Psoas muscle (tissue), 8 donors: ENCODE measurements at places on chromosomes 2 and 18.
A peak's percentile ranks its signal among the peaks of the same experiment; 100 is the strongest.

DNA sequence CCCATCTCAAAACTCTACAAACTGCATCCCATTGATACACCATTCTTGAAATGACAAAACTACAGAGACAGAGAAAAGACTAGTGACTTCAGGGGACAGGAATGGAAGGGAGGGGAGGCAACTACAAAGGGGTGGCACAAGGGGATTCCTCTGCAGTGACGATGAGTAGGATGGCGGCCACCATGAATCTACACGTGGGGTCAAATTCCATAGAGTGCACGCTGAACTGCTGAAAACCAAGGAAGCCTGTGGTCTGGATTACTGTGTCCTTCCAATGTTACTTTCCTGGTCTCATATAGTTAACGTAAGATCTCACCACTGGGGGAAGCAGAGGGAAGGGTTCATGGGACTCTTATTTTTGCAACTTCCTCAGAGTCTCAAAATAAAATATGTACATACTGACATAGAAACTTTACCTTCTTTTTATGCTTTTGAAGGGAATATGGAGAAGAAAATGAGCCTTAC, 23.6 kb downstream of the COX7A2L start:
- H3K27ac ChIP-seq, result no peak overlapping the region
- H3K36me3 ChIP-seq, result peaks cover 25% of the 10 kb centered on the region
- peaks cover 7% of the 10 kb centered on the region for H3K4me1 ChIP-seq
- H3K4me3 ChIP-seq, result no peak overlapping the region
- DNase-seq, result no peak
- no peaks in the 10 kb centered on the region for H3K27me3 ChIP-seq

DNA sequence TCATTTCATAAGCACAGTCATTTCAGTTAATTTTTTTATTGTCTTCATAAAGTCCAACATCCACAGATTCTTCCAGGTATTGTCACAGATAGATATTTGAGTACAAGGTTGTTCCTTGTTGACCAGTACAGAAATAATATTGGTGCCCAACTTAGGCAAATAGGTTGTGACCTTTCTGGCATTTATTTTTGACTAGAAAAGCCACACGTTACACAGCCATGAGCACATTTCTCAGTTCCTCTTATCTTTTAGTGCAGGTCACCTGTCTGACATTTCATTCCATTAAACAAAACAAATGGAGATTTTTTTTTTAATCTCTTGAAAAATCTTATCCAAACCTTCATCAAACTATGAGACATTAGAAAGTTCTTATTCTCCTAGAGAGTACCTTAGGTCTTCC, 428.8 kb downstream of the ZNF521 start:
- no peak overlapping the region for H3K27ac ChIP-seq
- H3K36me3 ChIP-seq, result no peaks in the 10 kb centered on the region
- peaks cover 2% of the 10 kb centered on the region for H3K4me1 ChIP-seq
- no peak for DNase-seq
- H3K27me3 ChIP-seq, result no peaks in the 10 kb centered on the region

DNA sequence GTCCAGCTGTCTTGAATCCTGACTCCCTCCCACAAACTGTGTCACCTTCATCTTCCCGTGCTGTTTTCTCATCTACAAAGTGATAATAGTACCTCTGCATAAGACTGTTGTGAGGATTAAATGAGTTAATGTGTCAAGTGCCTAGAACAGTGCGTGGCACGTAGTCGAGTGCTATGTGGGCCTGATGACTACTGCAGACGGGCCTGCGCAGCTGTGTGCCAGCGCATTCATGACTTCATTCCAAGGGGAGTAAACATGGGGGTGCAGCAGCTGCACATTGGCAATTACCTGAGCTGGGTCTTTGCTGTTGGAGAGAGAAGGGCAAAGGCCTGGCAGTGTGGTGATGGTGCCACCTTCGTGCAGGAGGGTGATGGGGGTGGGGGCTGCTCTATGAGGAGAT, 5.0 kb downstream of the TEX44 start:
- DNase-seq, result no peak
- H3K27ac ChIP-seq, result peak overlapping the region; percentile 65
- no peak overlapping the region for H3K4me3 ChIP-seq
- peaks cover 7% of the 10 kb centered on the region for H3K4me1 ChIP-seq
- no peaks in the 10 kb centered on the region for H3K36me3 ChIP-seq

GRCh38 chr2:211045025-211045424, 488.6 kb downstream of the CPS1 start:
- H3K27me3 ChIP-seq, result peaks cover 2% of the 10 kb centered on the region
- no peak overlapping the region for H3K4me3 ChIP-seq
- no peak overlapping the region for H3K27ac ChIP-seq
- H3K36me3 ChIP-seq, result no peaks in the 10 kb centered on the region
- DNase-seq, result no peak
- H3K4me1 ChIP-seq, result no peaks in the 10 kb centered on the region

DNA sequence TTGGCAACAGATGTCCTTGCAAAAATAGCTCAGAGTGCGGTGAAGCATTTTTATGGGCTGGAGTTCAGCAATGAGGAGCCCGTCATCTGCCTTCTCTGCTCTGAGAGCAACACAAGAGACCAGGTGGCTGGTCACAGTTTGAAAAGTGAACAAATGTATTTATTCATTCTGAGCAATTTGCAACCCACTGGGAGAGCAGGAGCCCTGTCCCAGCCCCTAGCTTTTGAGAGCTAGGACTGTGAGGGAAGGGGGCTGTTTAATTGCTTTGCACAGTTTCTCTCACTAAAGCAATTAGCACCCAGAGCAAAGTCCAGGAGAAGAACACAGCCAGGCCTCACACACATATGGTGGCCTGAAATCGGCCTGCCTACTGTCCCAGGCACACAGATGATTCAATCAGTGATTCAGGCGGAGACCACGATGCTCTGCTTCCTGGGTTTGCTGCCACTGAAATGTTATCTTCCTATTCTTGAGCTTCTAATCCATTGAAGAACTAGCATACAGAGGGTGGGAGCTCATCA, 646.1 kb upstream of the ACVR2A start:
- H3K27me3 ChIP-seq, result no peaks in the 10 kb centered on the region
- no peaks in the 10 kb centered on the region for H3K4me1 ChIP-seq
- no peak overlapping the region for H3K27ac ChIP-seq
- no peaks in the 10 kb centered on the region for H3K36me3 ChIP-seq
- no peak overlapping the region for H3K4me3 ChIP-seq

GRCh38 chr2:46170611-46171350, 126.4 kb upstream of the EPAS1 start:
- no peak overlapping the region for H3K4me3 ChIP-seq
- no peak for DNase-seq
- H3K36me3 ChIP-seq, result no peaks in the 10 kb centered on the region
- no peaks in the 10 kb centered on the region for H3K27me3 ChIP-seq
- no peaks in the 10 kb centered on the region for H3K4me1 ChIP-seq
- no peak overlapping the region for H3K27ac ChIP-seq

- peak; percentile 88 for DNase-seq
- no peaks in the 10 kb centered on the region for H3K27me3 ChIP-seq
- peaks cover 26% of the 10 kb centered on the region for H3K4me1 ChIP-seq
- H3K4me3 ChIP-seq, result peak overlapping the region; percentile 89
Observed at GRCh38 chr2:231709981-231710798, 1.9 kb downstream of the PTMA start.

DNA sequence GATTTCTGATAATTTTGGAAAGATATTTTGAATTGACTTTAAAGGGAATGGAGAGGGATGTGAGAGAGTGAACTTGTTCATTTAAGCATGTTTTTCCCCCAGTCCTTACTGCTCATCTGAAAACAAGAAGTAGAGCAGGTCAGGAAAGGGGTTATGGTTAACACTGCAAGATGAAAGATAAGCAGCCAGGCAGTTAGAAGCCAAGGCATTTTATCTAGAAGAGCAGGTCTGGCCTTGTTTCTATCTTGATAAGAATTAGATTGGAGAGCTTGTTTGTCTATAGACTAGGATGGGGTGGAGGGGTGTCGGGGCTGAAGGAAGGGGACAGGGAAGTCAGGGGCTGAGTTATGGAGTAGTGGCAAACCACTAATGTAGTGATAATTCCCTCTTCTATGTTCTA, 171.6 kb downstream of the IKZF2 start:
- no peaks in the 10 kb centered on the region for H3K36me3 ChIP-seq
- no peaks in the 10 kb centered on the region for H3K27me3 ChIP-seq
- DNase-seq, result no peak

DNA sequence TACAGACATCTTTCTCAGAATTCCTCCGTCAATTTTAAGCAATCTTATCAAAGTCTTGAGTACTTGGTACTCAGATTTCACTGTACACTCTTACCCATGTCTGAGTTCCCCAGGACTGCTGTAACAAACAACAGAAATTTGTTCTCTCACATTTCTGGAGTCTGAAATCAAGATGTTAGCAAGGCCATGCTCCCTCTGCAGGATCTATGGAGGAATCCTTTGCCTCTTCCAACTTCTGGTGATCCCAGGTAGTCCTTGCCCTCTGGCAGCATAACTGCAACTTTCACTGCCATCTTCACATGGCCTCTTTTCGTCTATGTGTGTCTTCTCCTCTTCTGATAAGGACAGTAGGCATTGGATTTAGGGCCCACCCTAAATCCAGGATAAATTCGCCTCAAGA, 17.1 kb upstream of the CACNB4 start:
- no peak overlapping the region for H3K27ac ChIP-seq
- DNase-seq, result no peak
- H3K4me1 ChIP-seq, result no peaks in the 10 kb centered on the region

DNA sequence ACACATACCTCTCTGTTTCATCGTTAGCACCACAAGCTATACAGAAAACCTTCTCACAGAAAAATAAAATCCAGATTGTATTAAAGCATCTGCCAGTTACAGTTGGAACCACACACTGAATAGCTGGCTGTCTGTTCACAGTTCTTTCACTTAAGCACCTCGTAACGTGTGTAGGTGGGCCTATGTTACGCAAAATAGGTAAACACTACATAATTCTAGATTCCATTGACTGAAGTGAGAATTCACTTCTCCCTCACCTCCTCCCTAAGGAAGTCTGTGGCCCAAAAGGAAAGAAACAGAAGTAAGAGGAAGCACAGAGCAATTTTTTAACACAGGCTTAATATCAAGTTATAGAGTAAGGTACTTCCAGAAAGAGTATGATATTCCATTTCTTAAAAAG, 24.9 kb downstream of the PELI1 start:
- H3K27ac ChIP-seq, result no peak overlapping the region
- H3K4me3 ChIP-seq, result no peak overlapping the region
- DNase-seq, result no peak
- H3K27me3 ChIP-seq, result no peaks in the 10 kb centered on the region

DNA sequence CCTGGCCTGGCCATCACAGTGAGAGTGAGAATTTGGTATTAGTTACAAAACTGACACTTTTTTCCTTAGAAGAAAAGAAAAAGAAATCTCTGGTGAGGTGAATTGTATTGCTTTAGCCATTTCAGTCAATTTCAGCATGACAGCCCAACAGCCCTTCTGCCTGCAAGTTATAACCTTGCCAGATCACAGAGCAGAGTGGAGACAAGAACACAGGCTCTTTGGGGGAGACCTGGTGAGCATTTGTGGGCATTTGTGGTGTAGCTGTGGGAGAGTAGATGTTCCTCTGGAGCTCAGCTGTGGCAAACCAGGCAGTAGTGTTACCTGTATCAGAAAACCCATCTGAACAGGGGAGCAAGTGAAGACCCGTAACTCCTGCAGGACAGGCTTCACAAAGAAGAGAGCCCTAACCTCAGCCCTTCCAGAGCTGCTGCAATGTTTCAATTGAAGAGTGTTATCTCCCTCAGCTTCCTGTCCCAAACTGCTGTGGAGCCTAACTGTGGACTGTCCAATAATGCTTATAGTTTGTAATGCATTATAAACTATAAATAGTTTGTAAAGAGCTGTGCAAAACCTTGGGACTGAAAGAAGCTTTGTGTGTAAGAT, 22.8 kb upstream of the DLX1 start:
- no peak overlapping the region for H3K4me3 ChIP-seq
- DNase-seq, result no peak
- peaks cover 19% of the 10 kb centered on the region for H3K36me3 ChIP-seq
- H3K27me3 ChIP-seq, result no peaks in the 10 kb centered on the region

- DNase-seq, result no peak
- H3K27ac ChIP-seq, result no peak overlapping the region
- peaks cover 5% of the 10 kb centered on the region for H3K27me3 ChIP-seq
- H3K4me1 ChIP-seq, result no peaks in the 10 kb centered on the region
Observed at GRCh38 chr18:59799383-59800015, 100.3 kb upstream of the PMAIP1 start.

- H3K27me3 ChIP-seq, result no peaks in the 10 kb centered on the region
- no peak overlapping the region for H3K4me3 ChIP-seq
- H3K4me1 ChIP-seq, result no peaks in the 10 kb centered on the region
- H3K27ac ChIP-seq, result no peak overlapping the region
- no peaks in the 10 kb centered on the region for H3K36me3 ChIP-seq
Observed at GRCh38 chr18:54991981-54992380, 32.7 kb upstream of the CCDC68 start.

GRCh38 chr2:64982311-64982857, 6.8 kb upstream of the SLC1A4 start:
- H3K27me3 ChIP-seq, result no peaks in the 10 kb centered on the region
- no peak overlapping the region for H3K27ac ChIP-seq
- no peak for DNase-seq
- H3K4me1 ChIP-seq, result peaks cover 31% of the 10 kb centered on the region

DNA sequence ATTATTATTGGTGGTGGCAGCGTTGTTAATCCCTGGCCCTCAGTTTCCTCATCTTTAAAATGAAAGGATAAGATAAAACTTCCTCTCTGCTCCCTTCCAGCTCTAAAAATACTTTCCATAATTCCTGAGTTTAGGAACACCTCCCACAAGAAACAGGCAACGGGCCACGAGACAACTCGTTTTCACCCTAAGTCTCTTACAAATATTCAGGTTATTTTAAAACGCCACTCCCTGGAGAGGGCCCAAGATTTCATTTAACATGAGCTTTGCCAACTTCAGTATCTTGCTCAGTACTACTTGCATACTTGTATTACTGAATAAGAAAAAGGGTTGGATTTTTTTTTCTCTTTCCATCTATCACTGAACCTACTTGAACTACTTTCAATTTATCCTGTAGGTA, 611.1 kb upstream of the FANCL start:
- H3K4me1 ChIP-seq, result no peaks in the 10 kb centered on the region
- H3K27ac ChIP-seq, result no peak overlapping the region
- H3K4me3 ChIP-seq, result no peak overlapping the region
- H3K27me3 ChIP-seq, result no peaks in the 10 kb centered on the region
- no peak for DNase-seq

- no peak overlapping the region for H3K27ac ChIP-seq
- no peaks in the 10 kb centered on the region for H3K27me3 ChIP-seq
- H3K4me3 ChIP-seq, result no peak overlapping the region
- DNase-seq, result no peak
- H3K4me1 ChIP-seq, result no peaks in the 10 kb centered on the region
Observed at GRCh38 chr2:149360106-149360505, 29.7 kb downstream of the LYPD6 start.

- peaks cover 10% of the 10 kb centered on the region for H3K36me3 ChIP-seq
- DNase-seq, result no peak
- H3K27ac ChIP-seq, result no peak overlapping the region
- H3K4me1 ChIP-seq, result peaks cover 3% of the 10 kb centered on the region
Observed at GRCh38 chr2:152730591-152731333, 12.3 kb downstream of the ARL6IP6 start.
